Islet precursor cell (in vitro differentiated cells): ENCODE measurements at places on chromosomes 12 and 14.

- DNase-seq: peak; percentile 60
These were observed 26.6 kb upstream of the KLRB1 start for GRCh38 chr12:9634177-9634803.

DNA sequence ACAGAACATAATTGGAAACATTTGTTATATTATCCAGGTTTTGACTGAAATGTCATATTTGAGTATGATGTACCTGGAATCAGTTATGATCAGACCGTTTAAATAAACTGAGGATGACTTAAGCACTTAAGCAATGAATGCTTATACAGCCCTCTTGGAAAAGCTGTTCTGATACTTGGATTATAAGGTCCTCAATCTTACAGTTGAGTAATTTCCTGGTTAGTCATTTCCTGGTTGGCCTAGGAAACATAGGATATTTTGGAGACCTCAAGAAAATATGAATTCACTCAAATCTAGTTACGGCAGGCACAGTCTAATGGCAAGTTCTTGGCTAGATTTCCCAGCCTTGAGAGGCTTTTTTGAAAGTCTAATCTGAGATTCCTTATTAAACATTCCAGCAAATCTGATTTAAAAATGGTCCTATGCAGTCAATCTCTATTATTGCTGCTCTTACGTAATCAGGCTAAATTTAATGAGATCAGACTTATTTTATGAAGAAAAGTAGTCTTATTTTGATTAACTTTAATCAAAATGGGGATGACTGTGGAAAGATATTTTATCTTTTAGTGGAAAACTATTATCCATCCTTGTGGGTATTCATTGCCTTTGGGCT, 447.2 kb downstream of the SNAPC1 start:
- DNase-seq: no peak

DNA sequence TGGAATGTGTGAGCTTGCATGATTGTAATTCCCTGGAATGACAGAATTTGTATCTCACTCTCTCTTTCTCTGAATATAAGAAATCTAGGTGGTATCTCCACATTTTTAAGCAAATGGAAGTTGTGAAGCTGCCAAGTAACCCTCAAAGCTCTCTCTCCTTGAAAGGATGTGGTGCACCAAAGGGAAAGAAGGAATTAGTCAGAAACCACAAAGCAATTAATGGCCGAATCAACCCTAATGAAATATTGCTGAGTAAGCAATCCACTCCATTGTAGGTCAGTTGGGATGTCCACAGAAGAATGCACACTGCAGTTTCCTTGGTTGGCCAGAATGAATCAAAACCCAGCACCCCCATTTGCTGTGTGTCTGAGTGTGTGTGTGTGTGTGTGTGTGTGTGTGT, 153.5 kb downstream of the KCNA5 start:
- DNase-seq: no peak

DNA sequence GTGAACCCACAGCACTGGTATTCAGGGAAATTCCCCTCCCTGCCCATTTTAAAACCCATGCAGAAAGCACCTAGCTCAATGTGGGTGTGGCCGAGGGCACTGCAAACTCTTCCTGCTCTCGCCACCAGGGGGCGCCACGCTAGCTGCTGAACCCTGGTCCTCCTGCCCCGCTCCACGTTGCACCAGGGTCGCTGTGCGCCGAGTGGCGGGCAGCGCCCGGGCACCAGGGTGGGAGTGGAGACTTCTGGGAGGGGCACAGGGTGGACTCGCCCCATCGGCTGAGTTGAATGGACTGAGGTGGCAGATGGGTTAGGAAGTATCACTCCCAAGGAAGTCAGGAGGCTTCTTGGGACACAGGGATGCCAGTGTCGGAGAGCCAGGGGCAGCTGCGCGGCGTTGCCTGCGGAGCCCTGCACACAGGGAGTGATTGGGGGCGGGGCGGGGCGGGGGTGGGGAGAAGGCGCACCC, 48.1 kb upstream of the BCL11B start:
- peak; percentile 80 for DNase-seq

- no peak for DNase-seq
These were observed 121.2 kb downstream of the RAD51B start for GRCh38 chr14:67940486-67941455.

- DNase-seq: no peak
These were observed 269.9 kb downstream of the ADAMTS20 start for GRCh38 chr12:43282106-43282505.

DNA sequence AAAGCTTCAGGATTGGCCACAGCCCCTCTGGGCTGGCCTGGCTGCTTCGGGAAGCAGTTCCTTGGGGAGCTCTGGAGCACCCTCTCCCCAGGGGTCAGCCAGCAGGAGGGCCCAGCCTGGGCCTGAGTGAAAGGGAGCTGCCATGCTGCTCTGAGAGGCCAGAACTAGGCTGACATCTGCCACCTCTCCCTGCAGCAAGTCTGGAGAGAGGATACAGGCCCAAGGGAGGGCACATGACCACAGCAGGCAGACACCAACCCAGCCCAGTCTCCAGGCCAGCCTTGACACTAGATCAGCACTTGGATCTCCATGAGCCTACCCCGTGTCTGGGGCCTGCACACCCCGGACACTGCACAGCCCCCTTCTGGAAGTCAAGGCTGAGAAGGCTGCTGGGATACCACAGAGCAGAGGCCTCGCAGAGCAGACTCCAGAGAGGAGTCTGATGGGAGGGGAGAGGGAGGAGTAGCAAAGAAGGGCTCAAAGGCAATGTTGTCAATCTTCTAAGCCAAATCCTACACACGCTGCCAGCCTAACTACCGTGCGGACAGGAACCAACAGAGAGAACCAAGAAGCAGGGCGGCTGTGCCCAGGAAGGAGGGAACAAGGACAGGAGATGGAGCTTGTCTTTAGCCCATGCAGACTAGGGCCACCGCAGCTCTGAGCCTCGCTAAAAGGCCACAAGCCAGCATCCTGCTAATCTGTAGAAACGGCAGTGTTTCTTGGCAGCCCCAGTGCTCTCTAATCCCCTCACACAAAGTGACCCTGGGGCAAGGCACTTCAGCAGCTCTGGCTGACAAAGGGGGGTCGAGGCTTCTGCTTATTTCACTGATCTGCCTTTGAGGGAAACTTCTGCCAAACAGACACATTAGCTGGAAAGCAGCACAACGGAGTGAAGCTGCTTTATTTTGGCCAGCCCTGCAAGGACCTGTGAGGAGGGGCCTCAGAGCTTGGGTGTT, 12.9 kb downstream of the COL2A1 start:
- DNase-seq: no peak

GRCh38 chr12:23929906-23930305, 19.6 kb downstream of the SOX5 start:
- no peak for DNase-seq

DNA sequence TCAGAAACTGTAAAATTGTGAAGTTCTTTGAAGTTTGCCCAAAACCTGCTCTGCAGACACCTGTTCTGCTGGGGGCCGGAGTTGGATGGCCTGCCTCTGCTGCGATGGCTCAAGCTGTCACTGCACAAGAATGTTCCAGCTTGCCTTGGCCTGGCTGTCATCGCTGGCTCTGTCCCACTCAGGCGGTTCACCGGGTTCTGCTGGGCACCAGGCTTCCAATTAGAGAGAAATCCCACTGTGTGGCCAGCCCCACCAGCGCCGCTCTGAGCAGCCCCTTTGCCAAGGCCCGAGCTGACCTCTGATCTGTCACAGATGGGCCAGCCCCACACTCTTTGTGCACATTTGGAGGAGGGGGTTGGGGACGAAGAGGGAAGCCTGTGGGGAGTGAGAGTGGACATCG, 71.7 kb upstream of the GPATCH2L start:
- no peak for DNase-seq

DNA sequence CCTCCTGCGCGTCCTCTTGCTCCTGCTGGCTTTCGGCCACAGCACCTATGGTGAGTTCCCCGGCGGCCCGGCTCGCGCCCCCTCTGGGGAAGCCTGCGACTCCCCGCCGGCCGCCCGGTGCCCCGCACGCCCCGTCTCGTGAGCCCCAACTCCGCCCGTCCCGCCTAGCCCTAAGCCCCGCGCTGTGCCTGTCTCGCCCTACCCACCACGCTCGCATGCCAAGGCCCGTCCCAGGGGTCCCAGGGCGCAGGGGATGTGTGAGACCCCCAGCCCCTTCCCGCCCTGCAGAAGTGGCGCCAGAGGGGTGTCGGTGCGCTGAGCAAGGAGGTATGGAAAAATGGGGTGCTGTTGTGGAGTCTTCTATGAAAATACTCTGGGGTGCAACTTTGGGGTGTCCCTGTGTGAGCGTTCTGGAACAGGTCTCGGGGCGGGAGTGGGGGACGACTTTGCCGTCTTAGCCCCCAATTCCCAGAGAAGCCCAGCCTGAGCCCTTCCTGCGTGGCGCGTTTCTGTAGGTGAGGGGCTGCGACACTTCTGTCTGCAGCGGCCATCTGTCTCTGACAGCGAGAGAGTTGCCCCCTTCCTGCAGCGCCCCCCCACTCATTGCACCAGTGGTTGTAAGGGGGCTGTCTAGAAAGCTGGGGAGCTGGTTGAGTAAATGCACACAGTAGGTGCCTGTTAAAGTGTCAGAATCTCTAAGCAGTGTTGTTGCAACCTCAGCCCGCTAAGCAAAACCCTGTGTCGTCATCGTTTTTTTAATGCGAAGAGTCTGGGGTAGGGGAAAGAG, 587 bp downstream of the DLK1 start:
- DNase-seq: no peak

GRCh38 chr12:23335593-23335992, 613.9 kb downstream of the SOX5 start:
- DNase-seq: no peak

- DNase-seq: no peak
These were observed 973.2 kb downstream of the AACS start for GRCh38 chr12:126038434-126038833.

DNA sequence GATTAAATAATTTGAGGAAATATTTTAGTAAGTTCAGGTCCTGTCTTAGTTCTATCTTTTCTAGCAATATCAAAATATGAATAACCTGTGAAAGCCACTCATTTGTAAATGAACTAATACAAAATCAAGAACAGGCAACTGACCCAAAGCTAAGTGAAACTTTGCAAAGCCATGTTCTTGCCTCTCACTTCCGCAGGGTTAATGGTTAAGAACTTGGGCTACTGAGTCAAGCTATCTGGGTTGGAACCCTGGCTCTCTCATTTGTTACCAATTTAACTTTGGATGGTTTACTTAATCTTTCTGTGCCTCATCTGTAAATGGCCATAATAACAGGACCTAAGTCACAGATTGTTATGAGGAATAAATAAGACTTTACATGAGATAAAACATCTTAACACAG, 2.8 kb downstream of the KIF21A start:
- DNase-seq: no peak

GRCh38 chr14:64465831-64466554, 694 bp downstream of the AKAP5 start:
- DNase-seq: peak; percentile 81

GRCh38 chr14:48616931-48617330, 941.5 kb upstream of the MDGA2 start:
- no peak for DNase-seq

DNA sequence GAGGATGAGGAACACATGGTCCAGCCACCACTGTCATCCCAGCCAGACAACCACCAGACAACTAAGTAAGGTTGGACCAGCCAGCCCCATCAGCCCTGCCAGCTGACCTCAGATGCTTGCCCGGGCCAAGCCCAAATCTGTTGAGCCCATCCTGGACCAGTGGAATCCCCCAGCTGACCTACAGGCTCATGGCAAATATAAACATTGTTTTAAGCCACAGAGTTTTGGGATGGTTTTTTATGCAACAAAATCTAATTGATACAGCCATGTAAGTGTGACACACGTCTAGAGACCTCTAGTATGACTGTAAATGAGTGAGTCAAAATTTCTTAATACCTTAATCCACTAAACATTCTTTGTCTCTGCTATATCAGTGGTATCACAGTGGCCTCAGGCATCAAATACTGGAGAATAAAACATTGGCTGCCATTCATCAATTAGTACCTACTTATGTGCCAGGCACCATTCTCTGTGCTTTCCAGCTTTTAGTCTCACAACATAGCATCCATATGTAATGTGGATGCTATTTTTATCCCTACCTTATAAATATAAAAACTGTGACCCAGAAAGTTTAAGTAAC, 24.2 kb upstream of the NT5DC3 start:
- no peak for DNase-seq

DNA sequence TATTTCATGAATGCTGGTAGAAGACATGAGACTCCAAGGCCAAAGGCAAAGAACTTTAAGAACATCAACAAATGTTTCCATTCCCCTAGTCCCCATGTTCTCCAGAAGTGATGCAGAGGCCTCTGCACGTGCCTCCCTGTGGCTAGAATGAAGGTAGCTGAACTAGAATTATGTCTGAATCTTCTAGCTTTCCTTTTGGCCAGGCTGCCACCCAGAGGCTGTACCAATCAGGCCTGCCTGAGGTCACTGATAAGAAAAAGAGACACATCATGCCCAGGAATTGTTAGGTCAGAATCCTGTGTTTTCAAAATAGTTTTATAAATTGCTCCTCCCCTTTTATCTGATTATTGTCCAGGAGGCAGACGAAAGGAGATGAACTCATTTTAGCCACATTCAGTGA, 188.0 kb upstream of the SLC16A7 start:
- no peak for DNase-seq

- DNase-seq: no peak
These were observed 224.2 kb upstream of the PWP1 start for GRCh38 chr12:107461222-107461975.

DNA sequence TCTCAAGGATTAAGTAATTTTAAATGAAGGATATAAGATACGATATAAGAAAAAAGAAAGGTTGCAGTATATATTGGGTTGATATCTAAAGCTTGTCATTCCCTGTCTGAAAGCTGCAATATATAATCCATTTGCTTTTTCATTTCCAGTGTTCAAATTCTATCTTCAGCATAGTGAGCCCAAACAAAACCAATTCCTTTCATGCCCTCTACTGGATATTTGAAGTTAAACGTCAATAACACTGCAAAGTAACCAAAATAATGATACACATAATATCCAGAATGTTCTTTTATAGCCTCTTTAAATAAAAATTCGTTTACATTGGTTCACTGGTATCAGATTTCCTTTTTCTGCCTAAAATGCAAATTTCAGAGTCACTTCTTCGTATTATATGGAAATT, 64.5 kb upstream of the DAAM1 start:
- DNase-seq: no peak

DNA sequence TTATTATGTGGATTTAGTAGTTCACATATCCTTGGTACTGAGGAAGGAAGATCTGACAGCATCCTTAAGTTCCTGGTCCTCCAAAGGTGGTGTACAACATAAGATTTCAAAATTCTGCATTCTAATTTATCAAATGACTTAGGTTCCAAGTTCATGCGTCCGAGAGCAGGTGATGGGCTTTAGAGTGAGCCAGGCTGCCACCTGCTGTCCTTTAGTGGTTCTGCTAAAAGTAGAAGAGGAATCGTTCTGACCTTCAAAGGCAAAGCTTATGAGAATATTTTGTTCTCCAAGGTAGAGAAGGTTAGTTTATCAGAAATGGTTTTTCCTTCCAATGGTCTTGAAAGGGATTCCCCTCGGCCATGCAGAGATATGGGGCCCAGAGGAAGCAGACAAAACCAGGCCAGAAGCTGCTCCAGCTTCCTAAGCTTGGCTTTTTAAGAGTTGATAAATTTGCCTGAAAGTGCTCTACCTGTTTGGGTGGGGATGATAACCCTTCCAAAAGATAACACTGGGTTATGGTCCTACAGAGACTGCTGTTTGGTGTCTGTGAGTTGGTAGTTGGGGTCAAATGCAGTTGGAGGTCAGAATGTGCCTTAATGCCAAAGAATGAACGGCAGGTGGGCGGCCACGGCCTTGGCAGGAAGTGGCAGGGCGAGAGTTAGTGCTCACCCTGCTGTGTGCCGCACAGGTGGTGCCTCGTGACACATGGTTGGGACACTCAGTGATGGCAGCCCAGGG, 29.1 kb upstream of the LRTM2 start:
- DNase-seq: peak; percentile 75

- DNase-seq: no peak
These were observed 453.0 kb upstream of the MIS18BP1 start for GRCh38 chr14:45705940-45706534.
